Purkinje cell (primary cell): ENCODE measurements at places on chromosomes 13 and 19. TPM values are rescaled to one million over a fixed set of nuclear protein-coding genes. Genes with fewer than 3 reads are reported as not detected.

The ZNF132 gene
- polyA plus RNA-seq = 1.0 and 2.4 TPM in 2 replicates

The TRPC4 gene
- 1.4 TPM in 1 of 2 replicates, not detected in the other for polyA plus RNA-seq

The GPR12 gene
- 3.9 and 4.3 TPM in 2 replicates for polyA plus RNA-seq

The CYP4F22 gene
- not detected in 2 replicates for polyA plus RNA-seq

The MIA gene
- not detected in 2 replicates for polyA plus RNA-seq

The KLF1 gene
- polyA plus RNA-seq = not detected in 2 replicates

The C19orf81 gene
- not detected in 2 replicates for polyA plus RNA-seq

The TMC4 gene
- not detected in 2 replicates for polyA plus RNA-seq

The PTH2 gene
- not detected in 2 replicates for polyA plus RNA-seq

The LILRA1 gene
- polyA plus RNA-seq = not detected in 2 replicates

The POU2F2 gene
- 0.56 TPM in 1 of 2 replicates, not detected in the other for polyA plus RNA-seq

The VASP gene
- polyA plus RNA-seq = not detected in 2 replicates

The AP2A1 gene
- 8.3 and 8.6 TPM in 2 replicates for polyA plus RNA-seq

The FGF22 gene
- polyA plus RNA-seq = 0.26 TPM in 1 of 2 replicates, not detected in the other

The SPPL2B gene
- polyA plus RNA-seq = 2.0 and 3.0 TPM in 2 replicates

The KLK3 gene
- polyA plus RNA-seq = not detected in 2 replicates

The C2CD4C gene
- polyA plus RNA-seq = 0.08 TPM in 1 of 2 replicates, not detected in the other

The MAG gene
- polyA plus RNA-seq = 0.22 TPM in 1 of 2 replicates, not detected in the other

The PVR gene
- 4.5 and 9.1 TPM in 2 replicates for polyA plus RNA-seq

The LYPD3 gene
- polyA plus RNA-seq = not detected in 2 replicates

The ZNF724 gene
- not detected in 2 replicates for polyA plus RNA-seq

The FFAR1 gene
- polyA plus RNA-seq = not detected in 2 replicates

The TBCB gene
- polyA plus RNA-seq = 84.8 and 90.6 TPM in 2 replicates

The ZNF544 gene
- polyA plus RNA-seq = 18.3 and 31.5 TPM in 2 replicates

The TRAPPC2B gene
- 115 and 174 TPM in 2 replicates for polyA plus RNA-seq

The CGB1 gene
- not detected in 2 replicates for polyA plus RNA-seq

The ZNF681 gene
- 0.23 and 1.1 TPM in 2 replicates for polyA plus RNA-seq

The ZNF480 gene
- polyA plus RNA-seq = 3.7 and 10.3 TPM in 2 replicates

The CACNG6 gene
- polyA plus RNA-seq = not detected in 2 replicates

The C19orf38 gene
- not detected in 2 replicates for polyA plus RNA-seq

The LGALS4 gene
- not detected in 2 replicates for polyA plus RNA-seq

The ONECUT3 gene
- not detected in 2 replicates for polyA plus RNA-seq

The TUBA3C gene
- polyA plus RNA-seq = not detected in 2 replicates

The WDR88 gene
- not detected in 2 replicates for polyA plus RNA-seq

The RFPL4A gene
- polyA plus RNA-seq = not detected in 2 replicates

The HIF3A gene
- 0.09 and 0.31 TPM in 2 replicates for polyA plus RNA-seq

The PEG3 gene
- 78.4 and 112 TPM in 2 replicates for polyA plus RNA-seq

The ZNF578 gene
- polyA plus RNA-seq = 3.5 and 4.1 TPM in 2 replicates

The ZNF254 gene
- 19.8 and 22.4 TPM in 2 replicates for polyA plus RNA-seq

The CYP4F2 gene
- polyA plus RNA-seq = not detected in 2 replicates

The VSTM2B gene
- 2.0 and 7.3 TPM in 2 replicates for polyA plus RNA-seq

The NHLRC3 gene
- 9.2 and 10.7 TPM in 2 replicates for polyA plus RNA-seq

The TMEM150B gene
- not detected in 2 replicates for polyA plus RNA-seq

The TMIGD2 gene
- not detected in 2 replicates for polyA plus RNA-seq

The CEACAM7 gene
- polyA plus RNA-seq = 2.4 TPM in 1 of 2 replicates, not detected in the other

The TMEM238 gene
- not detected in 2 replicates for polyA plus RNA-seq

The ZNF566 gene
- polyA plus RNA-seq = 4.7 and 7.6 TPM in 2 replicates

The NTF4 gene
- polyA plus RNA-seq = not detected in 2 replicates

The TMEM38A gene
- polyA plus RNA-seq = 46.0 and 68.0 TPM in 2 replicates

The MISP3 gene
- 3.4 and 6.2 TPM in 2 replicates for polyA plus RNA-seq

The BRME1 gene
- polyA plus RNA-seq = 0.20 TPM in 1 of 2 replicates, not detected in the other

The SIGLEC6 gene
- polyA plus RNA-seq = not detected in 2 replicates
